ENCODE measurements at places on chromosomes 11 and 22.

DNA sequence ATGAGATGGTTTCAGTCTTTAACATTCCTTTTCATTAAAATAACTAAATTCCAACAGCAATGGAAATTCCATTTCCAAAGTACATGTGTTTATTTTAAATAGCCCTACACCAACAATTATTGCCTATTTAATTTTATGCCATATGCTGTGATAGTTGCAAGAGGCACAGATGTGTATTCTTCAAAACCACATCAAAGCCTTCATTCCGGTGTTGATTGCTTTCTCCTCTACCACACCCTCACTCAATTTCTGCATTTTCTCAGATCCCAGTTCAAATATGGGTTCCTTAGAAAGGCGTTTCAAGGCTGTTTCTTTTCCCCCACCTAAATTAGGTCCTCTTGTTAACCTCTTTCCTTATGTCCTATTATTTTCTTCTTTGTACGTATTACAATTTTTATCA lies 6.0 kb upstream of the HSD17B12 start:
- DNase-seq: no peak

GRCh38 chr11:129645943-129646342 lies 169.7 kb upstream of the TMEM45B start:
- no peak for DNase-seq

- DNase-seq: no peak
These were observed 50.3 kb downstream of the ARRB1 start for GRCh38 chr11:75301131-75301530.

GRCh38 chr11:121618516-121618915 lies 165.7 kb upstream of the SORL1-AS1 start:
- DNase-seq: no peak

GRCh38 chr11:110453684-110454354 lies 24.1 kb downstream of the FDX1 start:
- no peak for DNase-seq

DNA sequence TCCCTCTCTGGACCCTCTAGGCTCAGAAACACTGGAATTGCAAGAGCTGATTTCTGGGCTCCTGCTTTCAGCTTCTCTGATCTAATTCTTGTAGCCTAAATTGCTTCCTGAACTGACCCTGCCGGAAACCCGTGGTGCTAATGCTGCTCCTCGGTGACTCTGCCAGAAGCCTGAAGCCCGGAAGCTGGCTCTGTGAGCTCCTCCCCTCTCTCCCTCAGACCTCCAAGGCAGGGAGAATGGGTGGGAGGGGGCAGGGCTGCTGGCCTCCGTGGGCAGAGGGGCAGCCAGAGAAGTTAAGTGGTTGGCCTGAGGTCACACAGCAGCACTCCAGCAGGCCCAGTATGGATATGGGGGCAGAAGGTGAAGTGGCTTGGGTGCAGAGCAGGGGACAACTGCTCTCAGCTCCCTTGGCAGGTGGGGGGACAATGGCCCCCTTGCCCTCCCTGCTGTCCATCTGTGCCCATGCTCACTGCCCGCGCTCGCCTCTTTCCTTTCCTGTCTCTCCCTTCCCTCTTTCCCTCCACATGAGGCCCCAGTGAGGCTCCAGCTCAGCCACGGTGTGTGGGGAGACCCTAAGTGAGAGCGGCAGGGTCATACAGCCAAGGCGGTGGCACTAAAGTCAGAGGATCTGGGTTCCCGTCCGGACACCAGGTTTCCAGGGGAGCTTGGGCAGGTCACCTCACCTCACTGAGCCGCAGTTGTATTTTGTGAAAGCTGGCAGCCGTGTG lies 16.2 kb downstream of the CAPN5 start:
- DNase-seq: no peak

- DNase-seq: no peak
These were observed 10.7 kb downstream of the ATG16L2 start for GRCh38 chr11:72824811-72825505.

DNA sequence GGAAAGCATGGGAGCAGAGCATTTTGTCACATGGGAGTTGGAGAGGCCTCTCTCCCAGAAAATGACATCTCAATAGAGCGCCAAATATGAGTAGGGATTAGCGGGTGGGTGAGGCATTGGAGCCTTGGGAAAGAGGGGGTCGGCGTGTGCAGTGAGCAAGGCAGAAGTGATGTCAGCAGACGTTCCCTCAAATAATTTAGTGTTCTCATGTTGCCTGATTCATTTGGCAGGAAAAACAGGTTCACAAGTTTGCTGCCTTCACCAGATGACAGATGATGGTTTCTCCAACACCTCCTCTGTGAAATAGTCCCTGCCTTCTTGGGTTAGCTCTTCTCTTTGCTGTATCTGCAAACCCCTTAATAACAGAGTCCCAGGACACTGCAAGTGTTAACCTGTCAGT lies 118.5 kb upstream of the ARHGAP20 start:
- DNase-seq: no peak

GRCh38 chr11:57788703-57789088 lies 27.1 kb downstream of the CTNND1 start:
- DNase-seq: no peak

GRCh38 chr11:33248416-33248971 lies 8.7 kb upstream of the HIPK3 start:
- DNase-seq: no peak

DNA sequence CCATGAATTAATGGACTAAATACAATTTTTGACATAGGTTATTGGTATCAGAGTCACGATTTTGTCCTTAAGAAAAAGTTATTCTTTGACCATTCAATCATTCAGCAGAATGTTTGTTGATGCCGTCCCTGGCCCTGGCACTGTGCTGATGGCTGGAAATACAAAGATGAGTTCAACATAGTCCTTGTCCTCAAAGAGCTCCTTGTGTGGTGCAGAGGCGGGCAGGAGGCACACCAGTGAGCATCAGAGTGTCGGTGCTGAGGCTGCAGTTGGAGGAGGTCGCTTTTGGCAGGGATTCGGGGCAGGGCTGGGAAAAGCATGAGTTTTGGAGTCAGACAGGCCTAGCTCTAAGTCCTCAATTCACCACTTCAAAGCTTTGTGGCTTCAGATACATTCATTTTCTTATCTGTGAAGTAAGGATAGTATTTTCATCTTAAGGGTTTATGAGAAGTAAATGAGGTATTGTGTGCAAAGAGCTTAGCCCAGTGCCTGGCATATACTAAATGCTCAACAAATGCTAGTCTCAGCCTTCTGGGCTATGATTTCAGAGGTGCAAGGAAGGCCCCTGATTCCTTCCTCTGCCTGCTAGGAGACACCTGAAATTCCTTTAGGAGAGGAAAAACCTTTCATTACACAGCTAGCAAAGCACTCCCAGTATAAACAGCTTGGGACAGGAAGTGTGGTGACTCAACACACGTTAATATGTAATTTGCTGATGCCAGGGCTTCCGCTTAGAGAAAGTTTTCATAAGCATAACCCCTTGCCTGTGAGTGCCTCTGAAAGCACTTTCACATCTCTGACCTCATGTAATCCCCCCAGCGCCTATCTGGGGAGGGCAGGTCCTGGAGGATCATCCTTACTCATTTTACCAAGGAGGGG lies 113.8 kb downstream of the NECTIN1 start:
- no peak for DNase-seq

DNA sequence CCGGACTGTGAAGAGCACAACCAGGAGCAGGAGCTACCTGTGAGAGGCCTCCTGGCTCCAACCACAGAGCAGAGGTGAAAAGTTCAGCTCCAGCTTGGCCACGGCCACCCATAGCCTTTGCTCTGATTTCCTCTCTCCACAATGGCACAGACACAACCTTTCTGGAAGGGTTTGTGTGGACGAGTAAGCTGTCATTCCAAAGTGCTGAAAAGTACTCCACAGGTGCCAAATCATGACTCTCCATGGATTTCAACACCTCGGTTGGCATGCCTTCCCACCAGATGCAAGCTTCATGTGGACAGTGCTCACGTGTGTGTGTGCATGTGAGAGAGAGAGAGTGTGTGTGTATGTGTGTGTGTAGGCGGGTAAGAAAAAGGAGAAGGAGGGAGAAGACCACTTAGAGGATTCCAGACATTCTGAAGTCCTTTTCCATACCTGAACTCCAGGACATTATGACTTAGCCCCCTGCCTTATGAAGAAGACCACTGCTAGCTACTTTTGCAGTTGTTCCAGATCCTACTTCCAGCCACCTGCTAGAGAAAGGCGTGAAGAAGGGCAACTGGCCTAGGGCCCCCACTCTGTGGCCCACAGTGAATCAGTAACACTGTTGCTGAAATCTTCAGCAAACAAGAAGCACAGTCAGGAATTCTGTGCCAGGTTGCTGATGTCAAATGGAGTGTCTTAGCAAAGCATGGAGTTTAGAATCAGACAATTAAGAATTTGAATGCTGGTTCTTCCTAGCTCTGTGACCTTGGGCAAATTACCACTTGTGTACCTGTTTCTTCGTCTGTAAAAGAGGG lies 13.9 kb upstream of the NAV2 start:
- DNase-seq: no peak

DNA sequence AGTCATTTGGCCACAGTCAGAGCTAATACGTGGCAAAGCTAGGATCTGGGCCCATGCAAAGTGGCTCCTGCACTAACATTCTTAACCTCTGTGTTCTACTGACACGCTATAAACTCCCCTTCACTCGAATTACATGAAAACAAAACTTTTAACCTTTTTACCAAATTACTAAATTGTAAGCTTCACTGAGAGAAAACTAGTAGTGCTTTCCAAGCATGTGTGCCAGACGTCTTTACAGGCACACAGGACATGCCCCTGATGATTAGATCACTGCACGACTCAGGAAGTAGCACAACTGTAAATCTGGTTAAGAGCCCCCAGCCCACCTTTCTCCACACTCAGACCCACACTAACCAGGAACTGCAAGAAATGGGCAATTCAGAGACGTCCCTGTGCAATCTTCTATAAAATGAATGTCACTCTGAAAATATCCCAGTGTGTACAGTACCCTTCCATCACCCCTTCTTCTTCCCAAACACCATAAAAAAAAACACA lies 16.1 kb downstream of the PHF21A start:
- DNase-seq: no peak

GRCh38 chr11:1072116-1072820 lies 2.4 kb upstream of the MUC2 start:
- DNase-seq: no peak

DNA sequence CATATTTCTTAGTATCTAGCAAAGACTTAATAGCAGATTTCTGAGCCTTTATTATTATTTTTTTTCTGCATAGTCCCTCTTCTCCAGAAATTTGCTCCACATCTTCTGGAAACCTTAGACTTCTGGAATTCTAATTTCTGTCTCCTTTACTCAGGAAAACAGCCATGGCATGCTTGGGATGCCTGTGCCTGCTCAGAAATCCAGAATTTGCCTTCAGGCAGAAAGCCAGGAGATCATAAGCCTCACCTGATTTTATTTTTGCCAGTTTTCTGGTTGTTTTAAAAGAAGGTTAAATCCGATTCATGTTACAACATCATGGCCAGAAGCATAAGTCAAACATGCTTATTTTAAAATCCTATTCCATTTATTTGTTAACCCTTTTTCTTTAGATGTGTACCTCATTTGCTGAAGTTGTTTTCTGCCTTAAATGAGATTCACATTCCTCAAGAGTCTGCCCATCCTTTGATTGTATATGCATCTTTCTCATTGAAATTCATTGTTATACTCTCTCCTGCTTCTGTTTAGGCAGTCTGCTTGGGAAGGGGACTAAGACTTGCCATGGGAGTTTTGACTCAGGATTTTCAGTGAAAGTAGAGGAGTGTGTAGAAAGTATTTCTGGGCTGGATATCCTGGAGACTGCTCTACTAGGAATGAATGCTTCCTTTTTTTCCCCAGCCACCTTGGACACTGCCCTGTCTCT lies 37.1 kb downstream of the SIK2 start:
- DNase-seq: no peak

DNA sequence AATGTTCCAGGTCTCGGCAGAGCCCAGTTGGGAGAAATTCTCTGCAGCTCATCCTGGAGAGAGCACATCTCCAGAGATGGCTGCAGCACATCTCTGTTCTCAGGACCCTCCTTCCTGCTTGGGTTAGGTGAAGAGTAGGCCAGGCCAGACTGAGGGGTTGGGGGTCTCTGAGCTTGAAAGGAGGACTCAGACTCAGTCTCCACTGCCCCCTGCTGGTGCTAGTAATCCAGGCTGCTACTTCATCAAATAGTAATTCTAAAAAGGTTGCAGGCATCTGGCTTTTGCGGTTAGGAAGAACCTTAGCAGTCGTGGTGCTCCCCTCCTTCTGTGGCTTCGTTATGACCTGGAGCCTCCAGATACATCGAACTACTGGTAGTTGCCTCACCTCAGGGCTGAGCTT lies 9.7 kb downstream of the TUB start:
- DNase-seq: no peak

- no peak for DNase-seq
These were observed 54.8 kb upstream of the FDX1 start for GRCh38 chr11:110374921-110375320.

- no peak for DNase-seq
These were observed 2084.3 kb downstream of the LRRC4C start for GRCh38 chr11:39374963-39375698.

DNA sequence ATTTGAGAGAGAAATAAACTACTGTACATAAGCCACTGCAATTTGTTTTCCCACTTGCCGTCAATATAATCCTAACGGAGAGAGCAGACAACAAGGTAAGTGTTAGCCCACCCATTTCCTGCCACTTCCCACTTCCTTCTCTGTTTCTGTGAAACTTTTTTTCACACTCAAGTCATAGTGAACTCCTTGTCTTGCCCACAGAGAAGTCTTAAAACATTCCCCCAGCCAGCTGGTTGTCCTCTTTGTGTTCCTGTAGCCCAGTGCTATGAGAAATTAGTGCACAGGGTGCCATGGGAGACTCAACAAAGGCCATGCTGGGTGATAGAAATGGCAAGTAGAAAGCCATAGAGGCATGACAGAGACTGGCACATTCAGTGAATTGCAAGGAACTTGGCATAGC lies 208.6 kb downstream of the BLID start:
- DNase-seq: no peak

- no peak for DNase-seq
These were observed 112.9 kb upstream of the TMEM45B start for GRCh38 chr11:129702410-129703398.

DNA sequence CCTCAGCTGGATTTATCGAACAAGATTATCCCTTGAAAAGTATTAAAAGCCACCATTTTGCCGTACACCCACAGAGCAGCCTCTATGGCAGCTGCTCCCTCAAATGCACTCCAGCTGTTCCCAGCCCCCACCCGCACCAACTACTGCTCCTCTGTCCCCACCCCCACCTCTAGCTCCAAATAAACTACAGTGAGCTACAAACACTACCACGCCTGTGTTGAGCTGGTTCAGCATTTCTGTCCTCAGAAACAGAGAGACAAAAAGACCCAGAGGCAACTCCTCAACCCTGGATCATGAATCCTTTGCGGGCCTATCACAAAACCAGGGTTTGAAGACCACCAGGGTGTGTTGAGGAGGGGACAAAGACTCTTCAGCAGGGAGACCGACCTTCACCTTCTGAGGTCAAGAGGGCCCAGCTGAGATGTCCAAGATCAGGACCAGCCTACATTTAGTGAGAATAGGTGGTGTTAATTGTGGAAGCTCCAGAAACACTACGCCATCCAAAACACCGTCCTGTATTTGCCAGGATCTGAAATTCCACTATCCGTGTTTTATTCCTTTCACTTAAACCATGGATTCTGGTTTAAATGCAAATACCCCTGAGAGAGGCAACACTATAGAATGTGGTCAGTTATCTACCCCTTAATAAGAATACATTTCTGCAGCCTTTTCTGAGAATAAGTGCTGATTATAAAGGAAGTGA lies 195.9 kb downstream of the DSCAML1 start:
- no peak for DNase-seq

Data from central memory CD8-positive, alpha-beta T cell (primary cell).